Esophagus mucosa (tissue), 1 donor: ENCODE measurements at places on chromosomes 1 and 21.
A peak's percentile ranks its signal among the peaks of the same experiment; 100 is the strongest.

DNA sequence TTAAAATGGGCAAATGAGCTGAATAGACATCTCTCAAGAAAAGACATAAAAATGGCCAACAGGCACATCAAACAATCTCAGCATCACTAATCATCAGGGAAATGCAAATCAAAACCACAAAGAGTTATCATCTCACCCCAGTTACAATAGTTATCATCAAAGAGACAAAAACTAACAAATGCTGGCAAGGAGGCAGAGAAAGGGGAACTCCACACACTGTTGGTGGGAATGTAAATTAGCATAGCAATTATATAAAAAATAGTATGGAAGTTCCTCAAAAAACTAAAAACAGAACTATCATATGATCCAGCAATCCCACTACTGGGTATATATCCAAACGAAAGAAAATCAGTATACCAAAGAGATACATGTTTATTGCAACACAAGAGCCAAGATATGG, 68.7 kb downstream of the DENND1B start:
- ATAC-seq, result no peak

GRCh38 chr1:28395181-28395580, 25.6 kb downstream of the PHACTR4 start:
- no peak for ATAC-seq

- ATAC-seq, result no peak
Measured at GRCh38 chr1:186980400-186980799, 151.7 kb downstream of the PLA2G4A start.

GRCh38 chr1:33167650-33168447, 14.0 kb downstream of the TRIM62 start:
- ATAC-seq, result no peak

DNA sequence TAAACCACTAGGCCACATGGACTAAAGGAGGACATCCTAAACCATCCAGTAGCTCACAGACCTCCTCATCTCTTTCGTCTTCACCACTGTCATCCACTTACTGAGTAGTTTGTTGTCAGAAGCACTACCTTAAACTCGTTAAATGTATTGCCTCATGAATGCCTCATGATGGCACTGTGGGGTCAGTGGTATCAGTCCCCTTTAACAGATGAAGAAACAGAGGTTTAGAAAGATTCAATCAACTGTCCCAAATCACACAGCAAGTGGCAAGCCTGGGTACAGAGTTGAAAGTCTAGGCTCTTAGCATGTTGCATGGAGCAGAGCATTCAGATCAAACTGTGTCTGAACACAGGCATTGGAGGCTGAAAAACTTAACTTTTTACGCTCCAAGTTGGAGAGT, 183.6 kb upstream of the KIAA0040 start:
- peak; percentile 36 for ATAC-seq

GRCh38 chr1:172742599-172743500, 83.9 kb downstream of the FASLG start:
- peak; percentile 37 for ATAC-seq

DNA sequence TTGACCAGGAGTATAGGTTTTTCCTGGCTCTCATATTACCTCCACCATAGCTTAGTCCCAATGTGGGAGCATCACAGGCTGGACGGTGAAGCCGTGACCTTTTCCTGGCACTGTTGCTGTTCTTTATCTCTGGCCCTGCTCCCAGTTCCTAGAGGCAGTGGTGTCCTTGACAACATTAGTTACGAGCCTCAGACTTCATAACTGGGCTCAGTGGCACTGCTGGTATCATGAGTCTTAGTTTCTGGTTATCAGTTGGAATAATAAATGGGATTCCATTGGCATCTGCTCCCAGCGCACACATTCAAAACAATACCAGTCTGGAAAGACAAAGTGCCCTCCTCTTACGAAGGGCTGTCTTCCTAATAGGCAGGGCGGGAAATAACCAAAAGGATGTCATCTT, 8.0 kb downstream of the RNPEP start:
- ATAC-seq, result no peak

GRCh38 chr1:52602856-52603600, 857 bp downstream of the GPX7 start:
- ATAC-seq, result no peak

GRCh38 chr21:18443701-18444100, 40.1 kb upstream of the TMPRSS15 start:
- ATAC-seq, result no peak

- ATAC-seq, result no peak
Measured at GRCh38 chr1:239884796-239885195, 206.9 kb upstream of the FMN2 start.

DNA sequence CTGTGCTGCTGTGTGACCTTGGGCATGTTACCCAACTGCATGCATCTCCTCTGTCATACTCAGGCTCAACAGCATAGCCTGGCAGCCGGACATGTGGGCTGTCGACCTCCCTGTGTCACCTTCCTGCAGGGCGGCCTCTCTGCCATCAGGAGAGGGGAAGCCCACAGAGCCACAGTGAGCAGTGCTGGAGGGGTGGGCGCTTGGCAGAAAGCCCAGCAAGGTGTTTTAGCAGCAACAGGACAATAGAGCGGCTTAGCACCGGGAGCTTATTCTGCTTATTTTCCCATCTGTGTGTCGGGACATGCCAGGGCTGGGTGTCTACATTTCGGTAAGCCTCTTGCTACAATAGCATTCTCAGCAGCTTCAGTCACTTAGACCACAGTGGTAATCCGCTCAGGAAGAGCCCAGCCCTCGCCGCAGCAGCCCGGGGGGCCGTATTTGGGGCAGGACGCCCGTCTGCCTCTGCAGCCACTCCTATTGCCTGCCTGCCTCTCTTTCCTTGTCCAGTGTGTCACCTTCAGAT, 22.8 kb upstream of the CDK18 start:
- ATAC-seq, result peak; percentile 82

DNA sequence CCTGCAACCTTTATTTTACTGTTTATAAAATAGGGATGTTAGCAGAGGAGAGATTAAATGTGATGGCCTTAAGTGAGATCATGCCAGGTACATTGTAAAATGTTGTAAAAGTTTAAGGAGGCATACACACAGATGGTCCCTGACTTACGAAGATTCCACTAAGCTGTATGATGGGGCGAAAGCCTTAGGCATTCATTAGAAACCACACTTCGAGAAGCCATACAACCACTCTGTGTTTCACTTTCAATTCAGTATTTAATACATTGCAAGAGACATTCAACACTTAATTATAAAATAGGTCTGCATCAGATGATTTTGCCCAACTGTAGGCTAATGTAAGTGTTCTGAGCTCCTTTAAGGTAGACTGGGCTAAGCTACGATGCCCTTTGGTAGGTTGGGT, 3.7 kb downstream of the SMPDL3B start:
- ATAC-seq, result no peak

DNA sequence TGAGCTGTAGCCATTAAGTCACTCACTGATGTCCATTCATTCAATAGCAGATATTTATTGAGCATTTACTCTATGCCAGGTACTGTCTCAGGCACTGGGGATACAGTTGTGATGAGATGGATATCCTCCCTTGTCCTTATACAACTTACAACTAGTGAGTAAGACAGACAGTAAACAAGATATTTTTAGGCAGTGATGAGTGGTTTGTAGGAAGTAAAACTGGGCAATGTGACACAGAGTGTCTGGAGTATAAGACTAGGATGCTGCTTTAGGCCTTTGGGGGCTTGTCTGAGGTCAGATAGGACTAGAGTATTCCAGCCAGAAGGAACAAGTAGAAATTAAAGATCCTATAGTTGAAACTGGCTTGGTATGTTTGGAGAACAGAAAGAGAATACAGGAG, 41.4 kb downstream of the NOS1AP start:
- ATAC-seq, result no peak

DNA sequence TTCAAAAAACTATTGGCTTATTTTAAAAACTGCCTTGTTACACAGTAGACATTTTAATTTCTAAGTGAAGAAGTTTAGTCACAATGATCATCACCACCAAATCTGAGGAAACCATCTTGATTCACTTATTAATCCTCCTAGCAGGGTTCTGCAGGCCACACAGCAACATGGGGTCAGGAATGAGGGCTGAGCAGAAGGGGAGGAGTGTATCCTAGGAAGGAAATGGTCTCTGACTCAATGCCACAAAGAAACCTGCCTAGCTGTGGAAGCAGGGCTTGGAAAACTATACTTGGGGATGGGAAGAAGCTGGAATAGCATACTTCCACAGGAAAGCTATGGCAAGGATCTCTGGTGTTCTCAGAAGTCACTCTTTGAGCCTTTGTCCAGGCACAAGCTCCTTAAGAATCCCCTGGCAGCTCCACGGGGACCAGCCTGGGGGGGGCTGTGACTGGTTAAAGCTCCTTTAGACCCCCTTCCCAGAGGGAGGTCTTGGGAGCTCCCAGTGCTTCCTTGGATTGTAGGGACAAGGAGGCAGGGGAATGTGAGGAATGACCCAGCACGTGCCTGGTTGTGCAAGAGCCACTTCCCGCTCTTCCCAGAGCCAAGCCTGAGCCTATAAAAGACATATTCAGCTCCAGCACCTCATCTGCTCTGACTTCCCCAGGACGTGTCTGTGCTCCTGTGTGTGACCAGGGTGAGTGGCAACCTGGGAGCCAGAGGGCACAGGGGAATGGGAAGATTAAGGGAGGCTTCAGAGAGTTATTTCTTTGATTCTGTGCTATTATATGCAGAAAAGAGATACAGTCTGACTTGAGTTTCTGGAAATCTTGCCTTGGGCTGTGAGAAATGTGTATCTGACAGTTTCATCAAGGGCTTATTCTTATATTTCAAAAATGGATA, at the start of gene LCE2A:
Gene LCE2A (plus strand): TSS at position 645 of the 900 bp plus-strand sequence. CDS start 557 bp downstream, outside the sequence.
- ATAC-seq, result no peak

- peak; percentile 55 for ATAC-seq
Measured at GRCh38 chr1:30684881-30685795, 38.2 kb downstream of the MATN1 start.

DNA sequence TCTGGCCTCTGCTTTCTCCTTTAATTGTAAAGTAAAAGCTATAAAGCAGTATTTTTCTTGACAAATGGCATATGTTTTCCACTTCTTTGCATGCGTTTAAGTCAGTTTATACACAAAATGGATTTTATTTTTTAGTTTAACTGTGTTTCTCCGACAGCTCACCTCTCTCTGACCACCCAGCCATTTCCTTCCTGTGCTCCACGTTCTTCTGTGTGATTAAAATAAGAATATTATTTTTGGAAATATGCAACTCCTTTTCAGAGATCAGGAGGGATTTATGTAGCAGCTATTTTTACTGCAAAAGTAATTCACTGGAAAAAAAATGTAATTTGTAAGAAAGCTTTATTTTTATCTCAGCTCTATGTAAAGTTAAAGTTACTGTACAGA, 18.0 kb downstream of the ETS2 start:
- no peak for ATAC-seq

- ATAC-seq, result no peak
Measured at GRCh38 chr1:229079016-229079595, 191.8 kb upstream of the RAB4A start.

- no peak for ATAC-seq
Measured at GRCh38 chr21:31092832-31093625, 54.8 kb upstream of the KRTAP19-8 start.

GRCh38 chr1:173580071-173580470, 22.8 kb downstream of the SLC9C2 start:
- ATAC-seq, result no peak

DNA sequence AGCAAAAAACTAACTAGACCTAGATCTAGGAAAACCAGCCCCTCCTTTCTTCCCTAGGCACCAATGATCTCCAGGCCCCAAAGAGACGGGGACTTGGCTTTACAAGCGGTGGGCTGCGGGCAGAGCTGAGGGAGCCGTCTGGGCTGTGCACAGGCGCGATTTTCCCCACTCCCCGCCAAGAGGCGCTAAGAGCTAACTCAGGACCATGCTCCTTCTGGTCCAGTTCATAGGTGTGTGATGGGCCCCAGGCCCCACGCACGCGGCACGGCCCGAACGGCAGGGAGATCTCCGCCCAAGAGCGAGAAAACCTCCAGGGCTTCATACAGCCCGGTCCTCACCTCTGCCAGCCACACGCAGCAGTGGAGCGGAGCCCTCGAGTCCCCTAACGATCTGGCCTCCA, 7.5 kb upstream of the GPR153 start:
- ATAC-seq, result no peak

- ATAC-seq, result no peak
Measured at GRCh38 chr1:97071173-97071572, 349.6 kb downstream of the PTBP2 start.

GRCh38 chr1:47684964-47685762, 247.3 kb downstream of the FOXD2 start:
- no peak for ATAC-seq

DNA sequence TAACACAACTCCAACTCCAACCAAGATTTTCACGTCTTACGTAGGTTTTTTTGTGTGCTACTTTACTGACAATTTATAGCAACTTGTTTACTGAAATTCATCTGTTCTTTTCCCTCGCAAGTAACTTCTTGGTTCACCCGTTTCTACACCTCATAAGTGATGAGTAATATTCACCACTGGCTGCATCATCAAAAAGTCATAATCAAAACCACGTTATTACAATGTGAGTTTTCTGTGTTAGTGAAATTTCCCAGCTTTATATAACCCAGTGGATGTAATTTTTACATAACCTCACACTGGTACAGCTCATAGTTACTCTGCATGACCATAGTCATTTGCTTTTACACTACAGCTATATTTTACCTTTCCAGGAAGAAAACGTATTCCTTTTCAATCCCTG, 401.1 kb upstream of the LYPLAL1 start:
- ATAC-seq, result no peak

DNA sequence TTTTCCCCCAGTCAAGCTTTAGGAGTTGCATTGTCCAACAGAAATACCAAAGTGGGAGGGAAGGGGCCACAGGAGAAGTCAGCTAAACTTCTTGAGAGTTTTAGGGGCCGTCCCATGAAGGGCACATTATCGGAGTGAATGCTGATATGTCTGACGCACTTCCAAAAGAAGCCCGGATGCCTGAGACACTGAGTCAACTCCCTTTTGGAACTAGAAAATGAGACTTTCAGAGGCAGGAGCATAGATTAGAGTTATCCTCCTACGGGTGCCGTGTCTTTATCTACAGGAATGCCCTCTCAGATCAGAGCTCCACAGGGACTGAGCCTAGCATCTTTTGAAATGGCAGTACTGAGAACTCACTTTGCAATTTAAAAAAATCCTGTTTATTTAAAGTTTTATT, 13.1 kb downstream of the ACTN2 start:
- no peak for ATAC-seq
